NCI-H187 (cell line): ENCODE measurements at places on chromosomes 7 and 10.
A peak's percentile ranks its signal among the peaks of the same experiment; 100 is the strongest.

GRCh38 chr10:1036341-1036791, 10.7 kb upstream of the IDI2 start:
- no peak for DNase-seq

GRCh38 chr7:14637968-14638367, 264.6 kb downstream of the DGKB start:
- DNase-seq: no peak

DNA sequence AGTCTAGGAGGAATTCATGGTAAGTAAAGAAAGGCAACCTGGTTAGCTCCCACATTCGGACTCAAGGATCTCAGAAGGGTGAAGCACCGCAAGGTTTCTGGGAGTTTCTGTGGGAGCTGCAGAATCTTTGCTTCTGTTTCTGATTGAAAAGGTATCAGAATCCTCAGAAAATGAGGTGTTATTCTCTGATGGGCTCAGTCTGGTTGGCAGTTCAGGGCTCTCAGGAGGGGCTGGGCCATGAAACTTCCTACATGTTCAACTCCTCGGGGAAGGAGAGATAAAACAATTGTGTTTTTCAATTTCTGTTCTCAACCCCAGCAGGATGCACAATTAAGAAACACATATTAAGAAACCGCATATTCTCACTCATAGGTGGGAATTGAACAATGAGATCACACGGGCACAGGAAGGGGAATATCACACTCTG, 9.1 kb downstream of the OR2A7 start:
- no peak for DNase-seq

GRCh38 chr10:110919971-110920881, 822 bp downstream of the SHOC2 start:
- peak; percentile 16 for DNase-seq

GRCh38 chr7:122886357-122887081, at the start of gene CADPS2:
CADPS2 (minus strand) TSS chr7:122886460; CDS start chr7:122886337, 123 bp downstream.
- DNase-seq: peak; percentile 85

GRCh38 chr7:105268511-105269392, 120.0 kb downstream of the SRPK2 start:
- no peak for DNase-seq
